ENCODE measurements at places on chromosomes 7 and 10. TPM values are rescaled to one million over a fixed set of nuclear protein-coding genes. Genes with fewer than 3 reads are reported as not detected.

Gene MRLN
- total RNA-seq: not detected

Gene ARMC10
- total RNA-seq: 16.3 TPM

Gene CLIP2
- total RNA-seq: 2.9 TPM

Gene CPA2
- not detected for total RNA-seq

Gene PPP1R17
- total RNA-seq: not detected

Gene TSPAN12
- total RNA-seq: not detected

Gene PRRT4
- total RNA-seq: 0.42 TPM

Gene LIPF
- total RNA-seq: not detected

Gene MUC3A
- not detected for total RNA-seq

Gene BTBD16
- total RNA-seq: not detected

Gene SEMA3A
- not detected for total RNA-seq

Gene NODAL
- total RNA-seq: not detected
